Activated CD8-positive, alpha-beta memory T cell treated with anti-CD3 and anti-CD28 coated beads for 4 hours (primary cell): ENCODE measurements at places on chromosomes 2 and 18.

DNA sequence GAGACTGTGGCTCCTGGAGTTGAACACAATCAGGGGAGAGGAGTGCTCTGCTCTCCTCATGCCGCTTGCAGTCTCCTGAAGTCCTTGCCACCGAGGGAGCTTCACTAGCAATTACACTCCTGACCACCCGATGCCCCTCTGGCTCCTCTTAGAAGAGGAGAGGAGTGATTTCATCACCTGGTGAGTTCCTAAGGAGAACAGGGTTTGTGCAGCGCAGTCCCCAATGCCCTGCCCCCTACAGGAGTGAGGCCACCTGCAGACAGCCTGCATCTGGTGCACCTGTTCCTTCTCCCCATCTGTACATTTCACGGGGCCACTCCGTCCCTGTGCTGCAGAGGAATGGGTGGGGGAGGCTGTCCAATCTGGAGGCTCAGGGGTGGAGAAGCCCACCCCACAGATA lies 267.2 kb downstream of the HRH4 start:
- DNase-seq, result no peak

GRCh38 chr2:167144179-167144898 lies 256.1 kb downstream of the XIRP2 start:
- DNase-seq, result no peak

DNA sequence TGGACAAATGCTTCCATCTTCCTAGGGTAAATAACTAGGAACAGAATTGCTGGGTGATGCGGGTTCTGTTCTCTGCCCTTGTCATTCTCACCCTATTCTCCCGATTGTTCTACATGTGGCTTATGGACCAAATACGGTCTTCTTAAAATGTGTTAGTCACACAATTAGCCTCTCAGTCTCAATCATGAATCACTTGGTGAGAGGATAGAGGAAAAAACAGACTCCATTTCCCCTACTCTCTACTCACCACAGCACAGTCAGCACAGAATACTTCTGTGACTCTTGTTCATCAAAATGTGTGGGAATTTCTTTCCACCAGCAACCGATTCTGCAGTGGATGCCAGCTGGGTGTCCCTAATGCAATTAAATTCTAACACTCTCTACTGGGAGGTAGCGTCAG lies 125.2 kb downstream of the SH3BP4 start:
- DNase-seq, result no peak

DNA sequence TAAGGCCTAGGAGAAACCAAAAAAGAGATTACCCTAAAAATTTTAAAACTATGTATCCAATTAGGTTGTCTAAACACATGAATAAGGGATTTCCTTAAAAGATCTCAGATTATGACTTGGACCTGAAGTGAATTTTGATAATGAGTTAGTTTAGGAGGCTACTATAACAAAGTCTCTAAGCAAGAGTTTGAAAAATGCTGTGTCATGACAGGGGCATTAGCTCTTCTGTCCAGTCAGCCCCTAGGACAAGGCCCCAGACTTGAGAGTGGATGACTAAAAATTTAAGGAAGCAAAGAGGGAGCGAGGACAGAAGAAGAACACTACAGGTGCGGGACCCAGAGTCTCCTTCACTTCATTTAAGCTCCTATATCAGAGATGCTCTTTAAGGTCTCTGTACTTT lies 135.9 kb downstream of the DTNB start:
- no peak for DNase-seq

DNA sequence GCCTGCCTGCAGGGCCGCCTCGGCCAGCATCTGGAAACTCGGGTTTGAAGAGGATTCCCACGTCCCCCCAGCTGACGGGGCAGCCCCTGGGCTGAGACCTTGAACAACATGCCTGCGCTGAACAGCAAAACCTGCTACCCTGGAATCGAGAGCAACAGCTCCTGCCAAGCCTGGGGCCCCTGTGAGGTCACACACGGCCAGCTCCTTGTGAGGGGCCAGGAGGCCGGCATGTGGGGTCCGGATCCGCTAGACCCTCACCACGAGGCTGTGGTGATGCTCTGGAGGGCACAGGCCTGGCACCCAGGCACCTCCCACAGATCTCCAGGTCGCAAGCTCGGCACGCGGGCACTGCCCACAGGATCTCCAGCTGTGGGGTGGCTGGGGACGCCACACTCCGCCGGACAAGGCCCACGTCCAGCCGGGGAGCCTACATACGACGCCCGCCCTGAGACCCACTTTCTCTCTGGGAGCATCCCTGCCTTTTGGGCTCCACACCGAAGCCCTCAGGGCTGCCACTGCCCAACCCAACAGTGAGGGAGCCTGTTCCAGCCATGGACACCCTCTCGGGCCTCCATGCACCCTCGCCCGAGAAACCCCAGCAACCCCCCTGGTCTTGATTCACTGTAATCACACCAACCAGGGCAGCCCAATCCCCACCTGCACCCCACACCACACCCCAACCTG lies 34.1 kb downstream of the SLC66A2 start:
- DNase-seq, result no peak

DNA sequence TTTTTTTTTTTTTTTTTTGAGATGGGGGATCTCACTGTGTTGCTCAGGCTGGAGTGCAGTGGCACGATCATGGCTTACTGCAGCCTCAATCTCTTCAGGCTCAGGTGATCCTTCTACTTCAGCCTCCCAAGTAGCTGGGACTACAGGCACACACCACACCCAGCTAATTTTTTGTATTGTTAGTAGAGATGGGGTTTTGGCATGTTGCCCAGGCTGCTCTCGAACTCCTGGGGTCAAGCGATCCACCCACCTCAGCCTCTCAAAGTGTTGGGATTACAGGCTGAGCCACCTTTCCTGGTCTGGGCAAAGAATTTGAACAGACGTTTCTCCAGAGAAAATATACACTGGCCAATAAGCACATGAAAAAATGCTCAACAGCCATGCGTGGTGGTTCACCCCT lies 2.9 kb upstream of the SNRNP200 start:
- DNase-seq, result no peak

- DNase-seq, result no peak
Observed at GRCh38 chr2:177711483-177712265, 319.1 kb downstream of the AGPS start.

DNA sequence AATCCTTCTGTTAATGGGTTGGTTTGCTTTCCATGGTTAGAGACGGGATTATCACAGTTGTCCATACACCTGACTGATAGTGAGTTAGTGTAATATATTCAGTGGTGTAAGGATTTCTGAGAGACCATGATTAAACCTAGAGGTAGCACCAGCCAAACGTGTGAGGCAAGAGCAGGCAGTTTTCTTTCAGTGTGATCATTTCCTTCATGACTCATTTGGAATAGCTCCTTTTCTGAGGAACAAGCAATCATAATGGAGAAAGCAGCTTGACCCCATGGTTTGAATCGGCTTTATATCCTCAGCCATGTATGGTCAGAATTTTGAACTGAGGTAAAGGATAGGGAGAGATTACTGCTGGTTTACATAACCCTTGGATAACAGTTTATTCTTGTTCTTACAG lies 2.9 kb downstream of the MXD1 start:
- no peak for DNase-seq

- peak; percentile 60 for DNase-seq
Observed at GRCh38 chr18:23498877-23499276, 4.4 kb upstream of the RMC1 start.

DNA sequence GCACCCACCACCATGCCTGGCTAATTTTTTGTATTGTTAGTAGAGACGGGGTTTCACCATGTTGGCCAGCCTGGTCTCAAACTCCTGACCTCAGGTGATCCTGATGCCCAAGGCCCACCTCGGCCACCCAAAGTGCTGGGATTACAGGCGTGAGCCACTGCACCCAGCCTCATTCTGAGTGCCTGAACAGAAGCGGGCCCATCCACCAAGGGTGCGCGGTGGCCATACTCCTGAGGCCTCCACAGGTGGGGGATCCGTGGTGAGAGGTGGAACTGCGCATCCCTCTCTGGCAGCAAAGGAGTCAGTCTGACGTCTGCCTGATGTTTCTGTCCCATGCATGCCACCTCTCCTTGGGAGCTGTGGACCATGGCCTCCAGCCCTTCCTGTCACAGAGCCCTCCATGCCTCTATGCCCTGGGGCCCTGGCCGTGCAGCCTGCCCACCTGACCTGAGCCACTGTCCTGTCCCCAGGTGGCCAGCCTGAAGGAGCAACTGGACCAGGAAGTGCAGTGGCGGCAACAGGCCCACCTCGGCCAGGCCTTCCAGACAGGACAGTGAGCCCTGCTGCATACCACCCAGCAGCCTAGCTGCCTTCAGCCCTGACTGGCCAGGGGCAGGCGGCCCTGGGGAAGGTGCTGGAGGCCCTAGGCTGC lies 7.6 kb upstream of the SNED1 start:
- no peak for DNase-seq

- DNase-seq, result no peak
Observed at GRCh38 chr2:129911363-129912065, 68.0 kb upstream of the RAB6C start.

GRCh38 chr2:42486145-42486906 lies 7.5 kb downstream of the KCNG3 start:
- DNase-seq, result no peak

GRCh38 chr2:30622452-30622851 lies 175.4 kb downstream of the LCLAT1 start:
- DNase-seq, result no peak

- no peak for DNase-seq
Observed at GRCh38 chr2:18950361-18950851, 361.0 kb upstream of the NT5C1B start.

DNA sequence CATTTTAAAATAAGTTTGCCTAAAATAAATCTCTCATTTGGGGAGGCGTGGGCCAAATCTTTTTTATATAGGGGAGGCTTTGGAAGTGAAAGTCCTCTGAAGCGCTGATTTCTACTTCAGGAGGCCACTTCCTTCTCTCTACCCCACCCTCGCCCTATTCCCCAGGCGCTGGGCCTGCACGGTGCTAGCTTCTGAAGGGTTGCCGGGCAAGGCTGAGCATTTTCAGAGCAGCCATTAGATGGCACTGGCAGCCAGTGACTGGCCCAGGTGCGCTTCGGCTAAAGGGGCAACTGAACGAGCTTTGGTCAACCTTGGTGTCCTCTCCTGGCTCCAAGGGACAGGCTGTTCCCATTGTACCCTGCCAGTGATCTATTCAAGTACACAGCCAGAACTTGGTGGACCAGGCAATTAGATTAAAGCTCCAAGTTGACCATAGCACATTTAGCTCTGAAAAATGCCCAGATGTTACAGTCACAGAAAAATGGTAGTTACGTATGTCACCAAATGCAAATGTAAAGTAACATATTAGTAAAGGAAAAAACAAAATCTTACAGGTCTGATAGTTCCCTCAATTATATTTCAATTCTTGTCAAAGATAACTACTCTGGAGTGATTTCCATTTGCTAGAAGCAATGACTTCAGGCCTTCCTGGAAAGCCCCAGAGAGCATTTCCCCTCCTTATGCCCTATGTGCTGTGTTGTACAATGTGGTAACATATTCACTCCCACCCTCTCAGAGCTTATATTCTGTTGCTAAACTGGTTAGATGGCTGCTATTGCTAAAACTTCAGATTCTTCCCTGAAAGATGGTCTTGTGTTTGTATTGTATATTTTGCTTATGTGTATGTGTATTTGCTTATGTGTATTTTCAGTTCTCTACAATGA lies 2.1 kb downstream of the POMC start:
- DNase-seq, result no peak
